ENCODE measurements at places on chromosomes 1 and 21.
A peak's percentile ranks its signal among the peaks of the same experiment; 100 is the strongest.

DNA sequence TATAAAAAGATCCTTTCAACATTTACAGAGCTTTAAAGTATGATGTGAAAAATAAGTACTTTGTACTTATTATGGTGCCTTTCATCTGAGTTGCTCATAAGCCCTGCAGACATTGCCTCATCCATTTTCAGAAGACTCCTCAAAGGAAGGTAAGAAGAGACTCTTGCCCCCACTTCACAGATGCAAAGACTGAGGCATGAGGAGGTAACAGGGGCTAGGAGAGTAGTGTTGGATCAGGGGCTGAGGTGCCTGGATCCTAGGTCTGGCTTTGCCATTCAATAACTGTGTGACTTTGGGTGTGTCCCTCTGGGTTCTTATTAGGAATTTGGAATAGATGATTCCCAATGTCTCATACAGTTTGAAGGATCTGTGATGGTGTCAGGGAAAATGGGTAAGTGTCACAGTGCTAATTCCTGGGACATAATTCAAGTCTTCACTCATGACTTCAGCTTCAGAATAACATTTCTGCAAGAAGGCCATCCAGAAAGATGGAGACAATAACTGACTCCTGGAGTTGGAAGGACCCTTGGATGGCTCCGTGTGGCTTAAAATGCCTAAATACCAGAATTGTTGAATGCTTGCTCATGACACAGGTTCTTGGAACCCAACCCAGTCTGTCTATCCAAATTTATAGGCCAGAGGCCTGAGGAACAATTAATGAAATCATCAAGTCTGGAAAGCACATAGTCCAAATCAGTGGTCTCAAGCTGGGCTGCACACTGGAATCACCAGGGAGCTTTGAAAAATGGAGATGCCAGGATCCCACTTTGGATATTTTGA lies 93.1 kb upstream of the RUNX1 start:
- peak; percentile 51 for DNase-seq

DNA sequence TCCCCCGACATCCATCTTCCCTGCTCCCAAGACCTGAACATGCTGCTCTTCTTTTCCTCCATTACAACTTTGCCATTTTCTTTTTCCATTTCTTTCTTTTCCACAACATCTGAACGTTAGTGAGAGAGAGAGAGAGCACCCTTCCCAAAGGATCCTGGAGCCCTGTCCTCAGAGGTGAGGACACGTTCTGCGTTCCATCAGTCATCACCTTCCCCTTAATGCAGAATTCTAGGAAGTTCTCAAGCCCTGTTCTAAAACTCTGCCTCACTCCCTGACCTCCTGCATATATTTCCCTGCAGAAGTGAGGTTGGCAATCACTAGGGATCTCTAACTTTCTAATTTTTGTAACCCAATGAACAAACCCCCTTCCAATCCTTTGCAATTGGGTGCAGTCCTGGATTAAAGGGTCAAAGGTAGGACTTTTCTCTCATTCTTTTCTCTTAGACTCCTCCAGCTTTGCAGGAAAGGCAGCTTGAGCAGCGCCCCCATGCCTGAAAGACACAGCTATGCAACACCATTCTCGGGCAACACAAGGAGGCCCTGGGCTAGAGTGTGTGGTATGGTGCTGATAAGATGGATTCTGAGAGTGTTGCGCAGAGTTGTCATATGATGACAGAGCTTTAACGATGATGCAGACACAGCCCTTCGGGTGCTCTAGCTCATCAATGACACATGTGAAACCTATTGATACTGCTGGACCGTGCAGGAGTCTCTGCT lies 59.2 kb upstream of the TNR start:
- DNase-seq = no peak

DNA sequence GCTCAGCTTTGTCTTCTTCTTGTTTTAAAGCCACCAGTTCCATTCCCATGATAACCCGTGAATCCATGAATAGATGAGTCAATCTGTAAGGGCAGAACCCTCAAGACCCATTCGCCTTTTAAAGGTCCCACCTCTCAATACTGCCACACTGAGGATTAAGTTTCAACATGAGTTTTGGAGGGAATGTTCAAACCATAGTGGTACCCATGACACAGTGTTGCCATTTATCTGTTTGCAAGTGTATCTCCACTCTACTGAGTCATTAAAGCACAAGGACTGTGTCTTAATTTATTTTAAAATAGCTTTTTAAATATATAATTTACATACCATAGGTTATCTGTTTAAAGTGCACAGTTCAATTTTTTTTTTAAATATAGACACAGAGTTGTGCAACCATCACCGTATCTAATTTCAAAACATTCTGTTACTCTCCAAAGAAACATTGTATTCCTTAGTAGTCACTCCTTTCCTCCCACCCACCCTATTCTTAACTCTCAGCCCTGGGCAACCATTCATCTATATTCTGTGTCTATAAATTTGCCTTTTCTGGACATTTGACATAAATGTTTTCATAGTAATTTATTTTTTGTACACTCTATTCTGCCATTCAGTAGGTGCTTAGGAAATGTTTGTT lies 4.8 kb upstream of the IL24 start:
- peak; percentile 69 for DNase-seq

DNA sequence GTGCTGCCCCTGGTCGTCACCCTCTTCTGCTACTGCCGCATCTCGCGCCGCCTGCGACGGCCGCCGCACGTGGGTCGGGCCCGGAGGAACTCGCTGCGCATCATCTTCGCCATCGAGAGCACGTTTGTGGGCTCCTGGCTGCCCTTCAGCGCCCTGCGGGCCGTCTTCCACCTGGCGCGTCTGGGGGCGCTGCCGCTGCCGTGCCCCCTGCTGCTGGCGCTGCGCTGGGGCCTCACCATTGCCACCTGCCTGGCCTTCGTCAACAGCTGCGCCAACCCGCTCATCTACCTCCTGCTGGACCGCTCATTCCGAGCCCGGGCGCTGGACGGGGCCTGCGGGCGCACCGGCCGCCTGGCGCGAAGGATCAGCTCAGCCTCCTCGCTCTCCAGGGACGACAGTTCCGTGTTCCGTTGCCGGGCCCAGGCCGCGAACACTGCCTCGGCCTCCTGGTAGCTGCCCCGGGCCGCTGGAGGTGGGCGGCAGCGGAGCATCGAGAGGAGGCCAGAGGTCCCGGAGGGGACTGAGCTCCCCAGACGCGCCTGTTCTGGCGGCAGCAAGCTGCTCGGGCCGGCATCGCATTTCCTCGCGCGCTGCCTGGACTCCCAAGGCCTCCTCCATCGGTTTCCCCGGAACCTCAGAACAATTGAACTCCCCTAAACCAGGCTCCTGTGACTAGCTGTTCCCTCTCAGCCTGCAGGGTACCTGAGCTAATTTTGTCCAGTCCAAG lies 1.1 kb downstream of the GPR25 start:
- DNase-seq = no peak

DNA sequence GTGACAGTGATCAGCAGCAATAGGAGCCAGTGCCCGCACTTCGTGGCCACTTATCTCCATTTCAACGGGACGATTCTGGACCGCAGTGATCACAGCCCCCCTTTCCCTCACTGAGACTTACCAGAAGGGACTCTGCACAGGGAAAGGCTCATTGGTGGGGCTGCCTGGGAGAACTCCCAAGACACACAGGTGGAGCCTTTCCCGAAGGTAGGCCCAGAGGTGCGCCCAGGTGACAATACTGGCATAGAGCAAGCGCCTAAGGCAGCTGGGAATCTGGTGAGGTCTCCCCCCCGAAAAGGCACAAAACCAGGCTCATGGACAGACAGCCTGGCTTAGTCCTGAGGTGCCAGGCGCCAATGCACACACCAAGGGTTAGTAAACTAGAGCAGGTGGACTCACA lies 318.9 kb downstream of the AJAP1 start:
- no peak for DNase-seq

- DNase-seq = no peak
Observed at GRCh38 chr1:105533996-105534395, 1522.5 kb upstream of the PRMT6 start.

- DNase-seq = no peak
Observed at GRCh38 chr1:151581921-151582320, 29.9 kb upstream of the SNX27 start.

GRCh38 chr21:15283789-15284188 lies 219.0 kb upstream of the NRIP1 start:
- no peak for DNase-seq

- DNase-seq = no peak
Observed at GRCh38 chr1:206672011-206672688, 12.6 kb upstream of the MAPKAPK2 start.

DNA sequence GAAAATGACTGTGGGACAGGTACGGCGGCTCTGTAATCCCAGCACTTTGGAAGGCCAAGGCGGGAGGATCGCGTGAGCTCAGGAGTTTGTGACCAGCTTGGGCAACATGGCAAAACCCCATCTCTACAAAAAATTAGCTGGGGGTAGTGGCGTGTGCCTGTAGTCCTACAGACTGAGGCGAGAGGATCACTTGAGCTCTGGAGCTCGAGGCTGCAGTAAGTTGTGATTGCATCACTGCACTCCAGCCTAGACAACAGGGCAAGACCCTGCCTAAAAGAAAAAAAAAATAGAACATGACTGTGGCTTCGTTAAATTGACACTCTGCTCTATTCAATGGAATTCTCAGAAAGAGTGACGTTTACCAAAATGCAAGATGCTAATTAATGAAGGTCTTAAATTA lies 3.9 kb upstream of the DBT start:
- no peak for DNase-seq

DNA sequence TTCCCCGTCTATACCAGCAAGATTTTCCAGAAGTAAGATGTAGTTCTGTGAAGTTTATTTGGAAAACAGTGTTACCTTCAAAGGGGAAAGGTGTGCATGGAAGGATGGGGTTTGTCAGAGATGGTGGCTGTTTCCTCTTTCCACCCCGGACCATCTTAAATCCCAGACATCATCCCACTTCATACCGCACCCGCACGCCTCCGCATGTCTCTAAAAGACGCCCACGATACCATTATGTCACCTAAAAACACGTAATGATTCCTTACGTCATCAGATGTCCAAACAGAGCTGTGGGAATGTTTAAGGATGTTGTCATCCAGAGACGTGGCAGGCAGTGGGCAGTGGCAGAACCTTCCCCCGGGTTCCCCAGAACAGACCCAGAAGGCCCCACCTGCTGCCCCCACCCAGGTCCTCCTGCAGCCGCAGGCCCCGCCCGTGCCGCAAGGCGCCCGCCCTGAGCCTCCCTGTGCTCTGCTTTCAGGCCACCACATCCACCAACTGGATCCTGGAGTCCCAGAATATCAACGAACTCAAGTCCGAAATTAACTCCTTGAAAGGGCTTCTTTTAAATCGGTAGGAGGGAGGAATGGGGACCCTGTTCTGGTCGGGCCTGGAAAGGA lies 152.2 kb downstream of the PEX14 start:
- no peak for DNase-seq

DNA sequence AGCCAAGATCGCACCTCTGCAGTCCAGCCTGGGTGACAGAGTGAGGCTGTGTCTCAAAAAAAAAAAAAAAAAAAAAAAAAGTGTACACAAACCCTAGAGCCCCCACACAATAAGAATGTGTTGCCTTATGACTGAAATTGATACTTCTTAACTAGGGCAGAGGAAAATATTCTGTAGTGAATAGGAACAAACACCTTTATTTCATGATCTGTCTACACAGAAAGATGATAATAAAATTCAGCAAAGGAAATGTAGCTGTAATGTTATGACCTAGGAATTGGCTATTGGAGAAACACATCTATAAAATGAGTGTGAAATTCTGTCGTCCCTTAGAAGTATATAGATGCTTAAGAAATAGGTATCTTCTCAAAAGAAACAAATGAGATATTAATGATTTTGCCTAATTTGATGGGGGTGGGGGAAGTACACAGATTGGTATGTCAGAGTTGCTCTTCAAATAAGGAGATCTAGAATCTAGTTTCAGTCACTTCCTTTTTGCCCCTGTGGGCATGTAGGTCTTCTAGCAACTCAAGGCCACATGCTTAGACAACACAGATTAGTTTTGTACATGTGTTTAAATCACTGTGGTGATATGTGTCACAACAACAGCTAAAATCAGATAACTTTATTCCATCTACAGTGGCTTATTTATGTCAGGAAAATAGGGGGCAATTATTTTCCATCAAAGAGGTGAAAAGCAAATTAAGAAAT lies 10.7 kb upstream of the GPR25 start:
- DNase-seq = no peak

- no peak for DNase-seq
Observed at GRCh38 chr1:199979071-199979470, 48.4 kb upstream of the NR5A2 start.

DNA sequence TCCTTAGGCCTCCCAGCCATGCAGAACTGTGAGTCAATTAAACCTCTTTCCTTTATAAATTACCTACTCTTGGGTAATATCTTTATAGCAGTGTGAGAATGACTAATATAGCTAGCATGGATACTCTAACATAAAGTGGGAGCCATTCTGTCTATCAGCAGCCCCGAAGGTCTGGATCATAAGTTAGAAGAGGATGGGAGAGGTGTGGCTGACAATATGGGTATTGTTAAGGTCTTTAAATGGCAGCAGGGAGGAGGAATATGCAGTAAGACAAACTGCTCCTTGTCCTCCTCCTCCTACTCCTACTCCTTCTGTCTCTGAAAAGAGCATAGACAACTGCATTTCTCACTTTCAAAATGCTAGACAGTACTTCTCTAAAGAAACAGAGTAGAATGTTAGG lies 214.0 kb upstream of the C1orf87 start:
- no peak for DNase-seq

- DNase-seq = peak; percentile 3
Observed at GRCh38 chr1:70745199-70745598, 302.4 kb downstream of the PTGER3 start.

DNA sequence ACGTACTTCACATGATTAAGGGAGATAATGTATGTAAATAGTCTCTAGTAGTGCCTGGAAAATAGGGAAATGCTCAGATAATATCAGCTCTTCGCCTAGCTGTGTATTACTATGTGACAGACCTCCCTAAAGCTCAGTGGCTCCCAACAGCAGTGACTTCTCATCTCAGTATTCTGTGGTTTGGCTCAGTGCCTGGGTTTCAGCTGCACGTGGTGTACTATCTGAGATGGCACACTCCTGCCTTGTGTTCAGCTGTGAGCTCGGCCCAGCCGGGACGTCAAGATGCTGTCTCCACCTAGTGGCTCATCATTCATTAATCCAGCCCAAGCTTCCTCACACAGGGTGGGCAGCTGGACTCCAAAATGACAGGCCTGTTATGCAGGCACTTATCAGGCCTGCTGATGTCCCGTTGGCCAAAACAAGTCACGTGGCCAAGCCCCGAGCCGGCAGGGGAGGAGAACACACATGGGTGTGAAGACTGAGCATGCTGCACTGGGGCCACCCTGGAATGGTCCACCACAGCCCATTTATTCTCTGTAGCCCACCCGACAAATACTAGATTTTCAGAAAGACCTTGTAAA lies 17.8 kb downstream of the SLFNL1 start:
- DNase-seq = peak; percentile 100

DNA sequence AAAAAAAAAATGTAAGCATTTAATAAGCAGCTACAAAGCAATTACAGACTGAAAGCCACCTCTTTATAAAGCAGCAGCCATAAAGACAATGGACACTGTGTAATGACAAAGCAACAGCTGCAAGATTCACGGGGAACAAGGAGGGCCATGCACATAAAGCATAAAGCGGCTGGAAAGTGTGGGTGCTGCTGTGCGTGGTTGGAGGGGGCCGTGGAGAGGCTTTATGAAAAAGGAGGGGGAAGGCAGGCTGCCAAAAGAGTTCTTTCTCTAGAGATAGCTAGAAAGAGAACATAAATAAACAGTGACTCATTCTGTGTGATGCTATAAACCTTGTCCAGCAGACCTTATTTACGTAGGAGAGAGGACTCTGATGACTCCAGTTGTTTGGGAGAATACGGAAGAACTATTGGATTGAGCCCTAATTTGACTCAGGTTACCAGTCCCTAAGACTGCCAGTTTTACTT lies 49.3 kb downstream of the ADAMTS1 start:
- DNase-seq = peak; percentile 97

- peak; percentile 73 for DNase-seq
Observed at GRCh38 chr1:60151311-60151710, 77.7 kb upstream of the C1orf87 start.
